Aortic smooth muscle cell (primary cell): ENCODE measurements at places on chromosomes 4 and X. TPM values are rescaled to one million over a fixed set of nuclear protein-coding genes. Genes with fewer than 3 reads are reported as not detected.

The GLOD5 gene
- not detected in 2 replicates for total RNA-seq

The TMA16 gene
- total RNA-seq, result 32.5 and 39.4 TPM in 2 replicates

The PLAC1 gene
- total RNA-seq, result not detected in 2 replicates

The MED12 gene
- 27.5 and 38.5 TPM in 2 replicates for total RNA-seq

The NKX6-1 gene
- not detected in 2 replicates for total RNA-seq
